ENCODE measurements at places on chromosomes 16 and 17. TPM values are rescaled to one million over a fixed set of nuclear protein-coding genes. Genes with fewer than 3 reads are reported as not detected.

DNA sequence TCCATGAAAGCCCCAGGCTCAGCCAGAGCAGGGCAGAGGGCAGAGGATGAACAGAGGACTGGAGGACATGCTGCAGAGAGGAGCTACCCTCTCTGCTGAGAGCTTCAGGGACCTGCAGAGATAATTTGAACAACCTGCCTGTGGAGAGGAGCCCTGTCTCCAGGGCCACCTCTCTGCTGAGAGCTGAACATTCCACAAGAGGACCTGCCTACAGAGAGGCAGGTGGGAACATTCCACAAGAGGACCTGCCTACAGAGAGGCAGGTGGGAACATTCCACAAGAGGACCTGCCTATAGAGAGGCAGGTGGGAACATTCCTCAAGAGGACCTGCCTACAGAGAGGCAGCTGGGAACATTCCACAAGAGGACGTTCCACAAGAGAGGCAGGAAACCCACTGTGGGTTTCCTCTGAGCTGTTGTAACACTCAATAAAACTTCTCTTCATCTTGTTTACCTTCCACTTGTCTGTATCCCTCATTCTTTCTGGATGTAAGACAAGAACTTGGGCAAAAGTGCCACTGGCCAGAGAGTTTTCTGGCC is 551.9 kb upstream of the CA10 start:
- no peak for DNase-seq

- no peak for DNase-seq
Observed at GRCh38 chr17:57985675-57985974, 2.4 kb downstream of the VEZF1 start.

ABCC12 gene
- not detected for total RNA-seq

GRCh38 chr17:58184986-58185761 is 7.4 kb upstream of the EPX start:
- no peak for DNase-seq

DNA sequence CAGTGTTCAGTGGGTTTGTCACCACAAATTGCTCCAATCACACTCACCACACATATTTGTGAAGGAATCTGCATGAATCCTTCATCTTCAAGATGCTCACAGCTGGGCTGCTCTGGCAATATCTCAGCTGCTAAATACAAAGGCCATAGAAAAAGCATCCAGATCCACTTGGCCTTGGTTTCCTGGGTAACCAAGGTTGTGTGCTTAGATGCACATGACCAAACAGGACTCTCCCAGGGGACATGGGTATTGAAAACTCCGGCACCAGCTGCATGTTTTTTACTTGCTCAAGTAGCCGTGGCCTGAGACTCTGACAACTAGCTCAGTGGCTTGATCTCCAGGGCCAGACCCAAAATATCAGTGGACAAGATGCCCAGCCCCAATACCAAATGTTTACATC is 131.3 kb downstream of the CBLN1 start:
- no peak for DNase-seq

RHBDF2 gene
- 11.6 TPM for total RNA-seq

DNA sequence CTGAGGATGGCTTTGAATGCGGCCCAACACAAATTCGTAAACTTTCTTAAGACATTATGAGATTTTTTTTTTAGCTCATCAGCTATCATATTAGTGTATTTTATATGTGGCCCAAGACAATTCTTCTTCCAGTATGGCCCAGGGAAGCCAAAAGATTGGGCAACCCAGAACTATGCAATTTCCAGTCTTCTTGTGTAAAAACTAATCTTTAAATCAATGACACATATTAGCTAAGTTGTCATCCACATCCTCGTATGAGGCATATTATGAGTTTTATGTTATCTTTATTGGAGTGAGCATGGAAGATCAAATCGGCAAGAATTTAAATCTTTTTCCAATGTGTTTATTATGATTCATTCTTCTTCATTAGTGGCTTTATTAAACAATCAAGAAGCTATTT is 198.6 kb upstream of the HSBP1 start:
- no peak for DNase-seq

GRCh38 chr16:64278196-64278595 is 843.7 kb downstream of the CDH11 start:
- no peak for DNase-seq

GRCh38 chr17:39533891-39534290 is 72.6 kb downstream of the CDK12 start:
- DNase-seq: no peak

- DNase-seq: no peak
Observed at GRCh38 chr17:20243524-20243923, 223.8 kb downstream of the LGALS9B start.

TBC1D3K gene
- not detected for total RNA-seq

GRCh38 chr16:74887084-74887483 is 97.8 kb downstream of the WDR59 start:
- DNase-seq: no peak

GRCh38 chr17:74474043-74474792 is 7.8 kb downstream of the CD300A start:
- DNase-seq: no peak

GRCh38 chr17:39069114-39069756 is 82.2 kb downstream of the PLXDC1 start:
- DNase-seq: no peak

- no peak for DNase-seq
Observed at GRCh38 chr16:71893888-71894228, 1.5 kb upstream of the IST1 start.

GRCh38 chr16:57255686-57256415 is 10.8 kb downstream of the ARL2BP start:
- no peak for DNase-seq

SCARF1 gene
- 13.6 TPM for total RNA-seq

DNA sequence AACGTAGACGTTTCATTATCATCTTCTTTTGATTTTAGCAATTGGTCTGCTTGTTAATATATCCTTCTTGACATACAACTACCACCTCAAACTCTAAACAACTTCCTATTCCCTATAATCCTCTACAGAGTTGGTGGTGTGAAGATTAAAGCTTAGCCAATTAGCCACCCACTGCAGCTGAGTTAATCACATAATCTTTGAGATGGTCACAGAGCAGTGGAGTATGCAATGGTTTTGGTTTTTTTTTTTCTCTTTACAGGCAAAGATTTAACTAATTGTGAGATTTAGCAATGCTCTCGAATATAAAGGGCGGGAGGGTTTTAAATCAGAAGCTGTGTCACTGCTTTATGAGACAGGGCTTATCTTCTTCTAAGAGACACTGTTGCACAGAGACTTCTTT is 37.0 kb downstream of the STX8 start:
- DNase-seq: no peak

ASIC2 gene
- not detected for total RNA-seq

GRCh38 chr17:2400877-2401425 is at the start of gene MNT:
MNT (minus strand) TSS chr17:2401060; CDS start chr17:2400712, 348 bp downstream.
- DNase-seq: peak; percentile 94

- peak; percentile 42 for DNase-seq
Observed at GRCh38 chr17:76569607-76570279, 15.9 kb downstream of the ST6GALNAC2 start.

KLHL10 gene
- total RNA-seq: not detected

DNA sequence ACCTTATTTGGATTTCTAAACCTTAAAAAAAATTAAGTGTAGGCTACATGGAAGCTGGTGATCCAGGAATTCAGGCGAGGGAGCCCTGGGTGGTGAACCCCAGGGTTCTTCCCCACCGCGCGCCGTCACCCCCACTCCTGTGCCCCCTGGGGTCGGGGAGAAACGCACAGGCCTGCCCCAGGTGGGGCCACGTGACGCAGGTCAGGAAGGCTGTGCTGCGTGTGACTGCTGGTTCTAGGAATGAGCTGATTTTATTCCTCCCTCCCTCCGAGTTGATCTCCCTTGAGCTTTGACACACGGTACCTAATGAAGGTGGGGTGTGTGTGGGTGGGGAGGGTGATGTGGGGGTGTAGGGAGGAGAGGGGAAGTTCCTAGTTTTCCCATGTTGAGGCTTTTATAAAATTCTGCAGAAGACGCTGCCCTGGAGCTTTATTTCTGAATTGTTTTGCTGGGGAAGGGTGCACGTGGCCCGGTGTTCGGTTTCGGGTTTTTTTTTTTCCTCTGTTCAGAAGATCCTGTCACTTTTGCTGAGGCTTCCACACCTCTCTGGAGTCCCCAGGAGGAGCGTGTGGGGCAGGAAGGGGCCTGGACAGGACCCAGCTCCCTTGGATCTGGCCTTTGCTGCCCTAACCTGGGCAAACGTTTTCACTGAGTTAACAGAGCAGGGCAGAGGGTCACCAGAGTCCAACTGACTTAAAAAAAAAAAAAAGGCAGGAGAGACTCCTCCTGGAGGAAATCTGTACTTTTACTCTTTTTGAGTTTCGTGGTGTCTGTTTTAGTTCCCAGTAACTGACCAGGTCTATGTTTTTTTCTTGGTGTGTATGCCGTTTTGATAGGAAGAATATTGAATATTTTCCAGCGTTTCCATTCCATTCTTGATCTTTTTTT is 55.8 kb upstream of the GSE1 start:
- DNase-seq: no peak

PLD2 gene
- 7.1 TPM for total RNA-seq

- DNase-seq: no peak
Observed at GRCh38 chr17:82649501-82650261, 1.4 kb upstream of the WDR45B start.

DNA sequence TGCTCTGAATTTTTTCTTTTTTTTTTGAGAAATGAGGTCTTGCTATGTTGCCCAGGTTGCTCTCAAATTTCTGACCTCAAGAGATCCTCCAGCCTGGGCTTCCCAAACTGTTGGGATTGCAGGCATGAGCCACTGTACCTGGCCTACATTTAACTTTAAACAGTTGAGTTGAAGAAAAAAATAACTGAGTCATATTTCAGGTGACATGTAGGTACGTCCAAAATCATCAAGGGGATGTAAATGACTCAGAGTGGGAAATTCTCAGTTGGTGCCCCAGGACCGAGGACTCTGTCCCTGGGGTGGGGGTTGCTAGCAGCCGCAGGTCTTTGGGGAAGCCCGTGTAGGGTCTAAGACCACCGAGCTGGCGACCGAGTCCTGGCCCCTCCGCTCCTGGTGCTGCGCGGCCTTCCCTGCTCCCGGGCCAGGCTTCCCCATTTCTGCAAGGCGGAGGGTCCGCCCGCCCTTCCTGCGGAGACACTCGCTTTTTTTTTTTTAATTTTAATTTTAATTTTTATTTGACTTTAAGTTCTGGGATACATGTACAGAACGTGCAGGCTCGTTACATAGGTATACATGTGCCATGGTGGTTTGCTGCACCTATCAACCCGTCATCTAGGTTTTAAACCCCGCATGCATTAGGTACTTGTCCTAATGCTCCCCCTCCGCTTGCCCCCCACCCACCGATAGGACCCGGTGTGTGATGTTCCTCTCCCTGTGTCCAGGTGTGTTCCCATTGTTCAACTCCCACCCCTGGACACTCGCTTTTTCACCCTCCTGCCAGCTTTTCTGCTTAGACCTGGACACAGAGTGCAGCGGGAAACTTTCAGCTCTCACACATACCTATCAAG is 12.7 kb upstream of the N4BP1 start:
- no peak for DNase-seq

KRTAP4-7 gene
- not detected for total RNA-seq

DNA sequence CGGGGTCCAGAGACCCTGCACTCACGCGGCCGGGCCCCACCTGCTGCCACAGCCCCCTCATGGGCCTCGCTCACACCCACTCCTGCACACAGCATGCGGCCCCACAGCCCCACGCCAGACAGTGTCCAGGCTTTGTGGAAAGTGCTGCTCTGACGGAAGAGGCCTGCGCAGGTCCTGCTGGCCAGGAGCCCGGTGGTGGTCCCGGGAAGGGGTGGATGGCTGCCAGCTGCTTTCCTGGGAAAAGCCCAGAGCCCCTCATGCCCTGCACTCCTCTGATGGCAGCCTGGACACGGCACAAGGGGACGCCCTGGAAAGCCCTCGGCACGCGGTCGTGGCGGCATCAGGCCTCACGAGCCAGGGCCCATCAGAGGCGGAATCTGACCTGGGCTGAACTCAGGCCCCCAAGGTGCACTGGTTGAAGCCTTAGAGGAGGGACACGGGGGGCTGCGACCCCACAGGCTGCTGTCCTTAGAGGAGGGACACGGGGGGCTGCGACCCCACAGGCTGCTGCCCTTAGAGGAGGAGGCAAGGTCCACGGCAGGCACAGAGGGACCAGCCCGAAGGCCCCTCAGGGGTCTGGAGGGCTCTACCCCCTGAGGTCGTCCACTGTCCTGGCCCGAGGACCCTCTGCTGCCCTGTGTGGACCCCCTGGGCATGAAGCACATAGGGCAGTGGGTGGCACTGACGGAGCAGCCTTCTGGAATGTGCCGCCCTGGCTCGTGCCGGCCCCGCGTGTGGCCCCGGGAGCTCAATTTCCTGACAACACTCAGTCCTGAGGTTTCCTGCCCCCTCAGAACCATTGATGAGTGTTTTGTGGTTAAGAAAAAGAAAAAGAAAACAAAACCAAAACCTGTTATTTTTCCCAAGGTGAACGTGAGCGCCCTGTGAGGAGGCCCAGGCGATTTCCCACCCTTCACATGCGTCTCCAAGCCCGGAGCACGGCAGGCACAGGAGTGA is 22.1 kb downstream of the SOX8 start:
- DNase-seq: no peak

DNA sequence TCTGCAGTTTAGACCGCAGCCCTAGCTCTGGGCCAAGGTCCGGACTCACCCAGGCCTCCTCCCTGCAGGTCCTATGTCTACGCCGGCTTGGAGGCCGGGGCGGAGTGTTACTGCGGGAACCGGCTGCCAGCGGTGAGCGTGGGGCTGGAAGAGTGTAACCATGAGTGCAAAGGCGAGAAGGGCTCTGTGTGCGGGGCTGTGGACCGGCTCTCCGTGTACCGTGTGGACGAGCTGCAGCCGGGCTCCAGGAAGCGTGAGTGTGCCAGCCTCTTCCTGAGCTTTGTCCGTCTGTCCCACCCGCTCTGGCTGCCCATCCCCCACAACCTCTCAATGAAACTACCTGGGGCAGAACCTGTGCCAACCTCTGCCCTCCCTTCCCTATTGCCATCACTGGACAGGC is 20.1 kb downstream of the WSCD1 start:
- no peak for DNase-seq

DNA sequence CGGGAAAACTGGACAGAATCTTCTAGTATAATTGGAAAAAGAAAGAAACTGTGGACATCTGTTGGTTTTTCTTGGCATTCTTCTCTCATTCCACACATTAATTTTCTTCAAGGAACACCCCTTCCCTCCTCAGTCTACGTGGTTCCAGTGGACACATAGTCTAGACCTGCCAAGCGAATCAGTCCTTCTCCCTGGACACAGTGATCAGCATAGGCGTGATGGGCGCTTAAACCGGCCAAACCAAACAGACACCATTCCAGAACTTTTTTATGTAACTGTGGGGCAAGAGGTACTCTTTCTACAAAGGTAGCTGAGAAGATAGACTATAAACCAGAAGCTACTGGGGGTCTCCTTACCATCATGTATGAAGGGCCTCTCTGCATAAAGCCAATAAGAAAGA is 121.8 kb upstream of the COX10 start:
- no peak for DNase-seq

Measured in heart right ventricle (tissue), 16 donors.